ENCODE measurements at places on chromosomes 7 and 10. TPM values are rescaled to one million over a fixed set of nuclear protein-coding genes. Genes with fewer than 3 reads are reported as not detected.

CPA1 gene
- 1.6 TPM for polyA plus RNA-seq

JAKMIP3 gene
- polyA plus RNA-seq, result 0.42 TPM

GIMAP1 gene
- polyA plus RNA-seq, result 1.8 TPM

SORCS1 gene
- 3.2 TPM for polyA plus RNA-seq

ZMIZ2 gene
- 33.4 TPM for polyA plus RNA-seq

NAT16 gene
- not detected for polyA plus RNA-seq

NHLRC2 gene
- 10.9 TPM for polyA plus RNA-seq

HMX3 gene
- polyA plus RNA-seq, result not detected

DNA sequence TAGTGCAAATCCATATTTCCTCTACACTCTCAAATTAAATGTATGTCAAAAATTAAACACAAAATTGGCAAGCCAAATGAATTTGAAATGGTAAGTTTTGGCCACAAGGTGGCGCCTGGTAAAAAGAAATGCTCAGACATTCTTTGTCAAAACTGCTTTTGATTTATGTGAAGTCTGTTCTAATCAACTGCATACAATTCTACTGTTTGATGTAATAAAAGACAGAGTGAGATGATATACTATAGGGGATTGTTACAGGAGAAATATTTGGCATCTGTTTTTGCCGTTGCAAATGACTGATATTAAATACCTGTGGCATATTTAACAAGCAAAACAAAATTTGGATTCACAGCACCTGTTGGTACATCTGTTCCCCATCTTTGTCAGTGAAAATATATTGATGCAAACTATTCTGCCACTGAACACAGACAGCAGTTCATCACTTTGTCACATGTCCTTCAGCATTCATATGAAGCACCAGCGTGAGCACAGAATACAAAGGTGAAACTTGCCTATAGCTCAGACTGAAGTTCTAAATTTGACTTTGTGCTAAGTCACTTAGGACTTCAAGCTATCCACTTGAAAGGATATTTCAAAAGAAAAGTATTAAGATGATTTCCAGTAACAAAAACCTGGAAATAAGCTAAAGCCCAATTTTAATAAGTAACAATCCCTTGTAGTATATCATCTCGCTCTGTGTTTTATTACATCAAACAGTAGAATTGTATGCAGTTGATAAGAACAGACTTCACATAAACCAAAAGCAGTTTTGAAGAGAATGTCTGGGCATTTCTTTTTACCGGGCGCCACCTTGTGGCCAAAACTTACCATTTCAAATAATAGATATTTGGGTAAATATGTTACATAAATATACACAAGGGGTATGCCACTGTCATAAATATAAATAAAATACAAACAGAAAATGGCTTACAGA lies 10.2 kb upstream of the CH25H start:
- peak; percentile 64 for DNase-seq

DNA sequence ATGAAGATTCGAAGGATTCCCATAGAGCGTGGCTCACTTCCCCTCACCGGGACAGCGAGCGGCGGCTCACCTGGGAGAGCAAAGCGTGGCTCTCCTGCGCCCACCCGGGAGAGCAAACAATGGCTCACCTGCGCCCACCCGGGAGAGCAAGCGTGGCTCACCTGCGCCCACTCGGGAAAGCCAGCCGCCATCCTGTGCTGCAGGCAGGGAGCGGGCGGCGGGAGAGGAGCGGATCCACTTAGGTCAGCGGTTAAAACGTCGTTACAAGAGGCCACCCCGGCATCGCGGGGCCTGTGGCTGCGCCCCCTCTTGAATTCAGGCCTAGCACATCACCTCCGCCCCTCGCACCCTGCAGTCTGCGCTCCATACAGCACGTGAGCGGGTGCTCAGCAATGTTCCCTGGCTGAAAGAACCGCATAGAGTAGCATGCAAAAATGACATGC lies 461 bp upstream of the FIGNL1 start:
- DNase-seq, result no peak

DNA sequence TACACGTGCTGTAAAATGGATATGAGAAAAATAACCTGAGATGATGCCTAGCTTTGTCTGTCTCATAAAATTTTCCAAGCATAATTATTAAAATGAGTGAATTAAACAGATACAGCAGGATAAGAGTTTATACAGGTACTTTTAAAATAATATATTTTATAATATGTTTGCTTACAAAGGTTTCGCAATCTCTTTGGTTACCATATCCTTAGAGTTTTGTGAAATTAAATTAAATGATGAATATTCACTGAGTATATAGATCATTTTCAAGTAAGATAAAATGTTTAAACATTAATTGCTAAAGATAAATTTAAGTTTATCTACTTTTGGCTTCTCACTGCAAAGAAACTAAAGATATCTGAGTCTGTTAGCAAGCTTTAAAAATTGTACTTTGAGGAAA lies 11.4 kb downstream of the SHTN1 start:
- DNase-seq, result no peak

- no peak for DNase-seq
Observed at GRCh38 chr7:81140775-81141174, 221.9 kb upstream of the SEMA3C start.

- DNase-seq, result no peak
Observed at GRCh38 chr10:121049489-121049888, 198.3 kb downstream of the WDR11 start.

GRCh38 chr7:51141451-51142003 lies 175.1 kb downstream of the COBL start:
- peak; percentile 58 for DNase-seq

DNA sequence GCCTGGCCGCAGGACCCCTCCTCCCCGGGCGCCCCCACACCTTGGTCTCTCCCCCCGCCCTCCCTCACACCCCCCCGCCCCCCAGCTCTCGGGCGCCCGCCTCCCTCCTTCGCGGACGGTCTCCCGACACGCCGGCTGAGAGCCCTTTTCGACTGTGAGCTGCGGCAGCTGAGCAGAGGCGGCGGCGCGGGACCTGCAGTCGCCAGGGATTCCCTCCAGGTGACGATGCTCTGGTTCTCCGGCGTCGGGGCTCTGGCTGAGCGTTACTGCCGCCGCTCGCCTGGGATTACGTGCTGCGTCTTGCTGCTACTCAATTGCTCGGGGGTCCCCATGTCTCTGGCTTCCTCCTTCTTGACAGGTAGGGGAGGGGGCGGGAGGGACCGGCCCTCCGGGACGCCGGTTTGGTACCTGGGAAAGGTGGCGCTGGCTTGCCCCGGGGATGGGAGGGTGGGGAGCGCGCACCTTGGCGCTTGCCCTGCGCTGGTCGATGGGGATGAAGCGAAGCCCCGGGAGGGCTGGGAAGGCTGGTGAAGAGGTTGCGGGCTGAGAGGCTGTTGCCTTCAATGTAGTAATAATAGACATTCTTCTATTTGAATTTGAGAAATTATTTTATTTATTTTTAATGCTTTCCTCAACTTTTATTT lies at the start of gene BMPER:
BMPER (plus strand) TSS at position 151 of the 644 bp plus-strand sequence; CDS start at position 226, 75 bp downstream.
- DNase-seq, result peak; percentile 43

GRCh38 chr10:55233090-55233489 lies 432.1 kb upstream of the PCDH15 start:
- no peak for DNase-seq

GRCh38 chr10:2984682-2985081 lies 82.7 kb upstream of the PFKP start:
- DNase-seq, result no peak

- peak; percentile 32 for DNase-seq
Observed at GRCh38 chr10:81215498-81215897, 659.5 kb upstream of the NRG3 start.

DNA sequence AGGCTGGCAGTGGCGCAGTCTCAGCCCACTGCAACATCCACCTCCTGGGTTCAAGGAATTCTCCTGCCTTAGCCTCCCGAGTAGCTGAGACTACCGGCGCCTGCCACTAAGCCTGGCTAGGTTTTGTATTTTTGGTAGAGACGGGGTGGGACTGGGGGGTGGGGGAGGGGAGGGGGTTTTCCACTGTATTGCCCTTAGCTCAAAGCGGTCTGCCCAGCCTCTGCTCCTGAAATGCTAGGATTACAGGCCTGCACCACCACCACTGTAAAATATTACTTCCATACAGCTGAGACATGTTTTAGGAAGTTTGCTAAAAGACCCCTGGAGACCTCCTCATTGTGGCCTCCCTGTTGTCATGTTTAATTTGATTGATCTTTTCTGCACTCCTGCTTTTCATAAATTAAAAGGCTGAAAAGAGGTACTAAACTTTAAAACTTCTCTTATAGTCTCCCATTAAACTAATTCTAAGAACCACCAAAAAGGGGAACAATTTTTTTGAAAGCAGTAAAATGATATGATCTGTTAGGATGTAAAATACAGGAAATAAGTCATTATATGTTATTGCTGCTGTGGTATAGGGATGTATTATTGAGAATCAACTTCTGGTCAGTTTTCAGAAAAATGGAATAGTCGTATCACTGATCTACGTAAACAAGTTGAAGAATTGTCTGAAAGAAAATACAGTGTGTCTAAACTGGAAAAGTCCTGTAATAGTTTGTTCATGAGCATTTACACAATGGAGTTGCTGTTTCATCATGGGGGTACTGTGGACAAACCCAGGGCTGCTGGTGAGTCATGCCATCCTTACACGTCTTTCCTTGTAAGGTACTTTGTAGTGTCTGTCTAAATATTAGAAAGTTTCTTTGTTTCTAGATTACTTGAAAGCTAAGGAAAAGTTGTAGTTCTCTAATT lies 72.9 kb upstream of the TMEM248 start:
- no peak for DNase-seq

DNA sequence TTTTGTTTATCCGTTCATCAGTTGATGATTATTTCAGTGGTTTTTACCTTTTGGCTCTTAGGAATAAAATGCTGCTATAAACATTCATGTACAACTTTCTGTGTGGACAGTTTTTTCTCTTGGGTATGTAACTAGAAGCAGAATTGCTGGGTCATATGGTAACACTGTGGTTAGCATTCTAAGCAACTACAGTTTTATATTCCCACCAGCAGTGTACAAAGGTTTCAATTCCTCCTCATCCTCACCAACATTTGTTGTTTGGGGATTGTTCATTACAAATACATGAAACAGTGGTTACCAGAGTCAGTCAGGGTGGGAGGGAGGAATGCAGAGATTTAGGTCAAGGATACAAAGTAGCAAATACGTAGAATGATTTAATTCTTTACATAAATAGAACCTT lies 97.0 kb downstream of the NPSR1 start:
- DNase-seq, result no peak

- no peak for DNase-seq
Observed at GRCh38 chr10:119821182-119821581, 51.5 kb downstream of the MCMBP start.

DNA sequence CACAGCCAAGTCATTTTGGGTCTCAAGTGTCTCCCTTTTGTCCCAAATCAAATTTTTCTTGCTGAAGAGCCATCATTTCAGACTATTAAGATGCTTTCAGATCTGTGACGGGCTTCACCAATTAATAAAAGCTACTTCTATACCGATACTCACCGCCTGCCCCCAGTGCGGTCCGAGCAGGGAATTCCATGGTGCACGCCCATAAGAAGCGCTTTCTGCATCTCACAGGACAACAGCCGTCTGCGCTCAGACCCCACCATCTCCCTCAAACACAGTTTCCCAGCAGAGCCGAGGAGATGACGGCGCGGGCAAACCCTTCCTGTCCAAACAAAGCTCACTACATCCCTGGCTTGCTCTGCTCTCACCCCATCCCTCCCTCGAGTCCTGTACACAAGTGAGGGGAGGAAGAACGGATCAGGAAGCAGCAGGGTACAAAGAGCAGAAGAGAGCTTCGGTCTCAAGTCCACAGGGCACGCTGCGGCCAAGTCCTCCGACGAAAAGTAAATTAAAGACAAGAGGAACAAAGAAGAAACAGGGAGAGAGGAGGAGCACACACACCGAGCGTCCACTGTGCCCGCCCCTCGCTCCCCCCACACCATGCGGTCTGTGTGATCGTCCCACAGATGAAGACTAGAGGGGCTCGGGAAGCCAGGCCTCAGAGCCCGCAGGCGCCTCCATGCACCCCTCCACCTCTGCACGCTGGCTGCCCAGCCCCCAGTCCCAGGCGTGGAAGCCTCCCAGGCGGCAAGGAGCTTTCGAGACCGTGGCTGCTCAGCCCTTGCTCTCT lies 121.9 kb downstream of the MAD1L1 start:
- DNase-seq, result no peak

- DNase-seq, result no peak
Observed at GRCh38 chr7:27157702-27158431, 1.4 kb upstream of the HOXA7 start.

- DNase-seq, result peak; percentile 31
Observed at GRCh38 chr10:15367296-15368085, 3.6 kb downstream of the FAM171A1 start.

DNA sequence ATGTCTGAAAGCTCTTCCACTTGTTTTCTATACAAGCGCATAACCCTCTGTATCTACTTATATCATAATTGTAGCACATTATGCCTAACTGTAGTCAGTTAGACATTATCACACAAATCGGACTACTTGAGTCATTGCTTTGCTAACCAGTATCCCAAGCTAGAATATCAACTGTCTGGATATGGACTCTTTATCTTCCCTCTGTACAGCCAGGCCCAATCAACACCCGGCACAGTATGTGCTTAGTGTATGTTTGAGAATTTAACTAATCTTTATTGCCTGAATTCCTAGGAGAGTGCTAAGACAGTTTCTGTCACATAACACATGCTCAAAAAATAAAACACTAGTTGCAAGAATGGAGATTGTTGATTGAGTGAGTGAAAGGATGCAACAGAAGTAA lies 211.2 kb downstream of the ARL4A start:
- no peak for DNase-seq

DNA sequence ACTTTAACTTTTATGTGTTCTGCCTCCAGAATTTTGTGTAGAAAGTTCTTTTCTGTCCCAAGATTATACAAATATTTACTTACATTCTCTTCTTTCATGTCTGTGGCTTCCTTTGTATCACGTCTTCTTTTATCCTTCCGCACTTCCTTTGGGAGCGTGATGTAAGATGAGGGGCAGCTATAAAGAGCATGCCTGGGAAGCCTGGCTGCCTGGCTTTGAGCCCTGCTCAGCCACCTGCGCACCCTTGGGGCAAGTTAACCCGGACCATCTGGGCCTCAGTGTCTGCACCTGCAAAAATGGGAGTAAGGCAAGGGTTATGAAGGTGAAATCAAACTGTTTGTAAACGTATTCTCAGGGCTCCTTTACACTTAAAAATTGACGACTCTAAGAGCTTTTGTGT lies 25.2 kb downstream of the PALD1 start:
- DNase-seq, result no peak

DNA sequence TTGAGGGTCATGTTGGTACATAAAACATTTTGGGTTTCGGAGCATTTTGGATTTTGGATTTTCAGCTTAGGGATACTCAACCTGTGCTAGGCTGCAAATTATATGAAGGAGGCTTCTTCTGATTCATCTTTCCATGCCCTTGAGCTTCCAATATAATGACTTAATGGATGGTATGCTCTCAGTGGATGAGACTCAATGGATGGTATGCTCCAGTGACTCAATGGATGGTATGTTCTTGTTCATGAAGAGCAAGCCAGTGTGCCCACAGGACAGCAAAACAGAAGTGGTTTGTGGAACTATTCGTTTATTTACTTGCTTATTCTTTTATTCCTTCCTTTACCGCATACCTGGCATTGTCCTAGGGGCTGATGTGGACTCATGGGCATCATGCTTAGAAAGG lies 969.6 kb downstream of the LRMDA start:
- DNase-seq, result no peak

DNA sequence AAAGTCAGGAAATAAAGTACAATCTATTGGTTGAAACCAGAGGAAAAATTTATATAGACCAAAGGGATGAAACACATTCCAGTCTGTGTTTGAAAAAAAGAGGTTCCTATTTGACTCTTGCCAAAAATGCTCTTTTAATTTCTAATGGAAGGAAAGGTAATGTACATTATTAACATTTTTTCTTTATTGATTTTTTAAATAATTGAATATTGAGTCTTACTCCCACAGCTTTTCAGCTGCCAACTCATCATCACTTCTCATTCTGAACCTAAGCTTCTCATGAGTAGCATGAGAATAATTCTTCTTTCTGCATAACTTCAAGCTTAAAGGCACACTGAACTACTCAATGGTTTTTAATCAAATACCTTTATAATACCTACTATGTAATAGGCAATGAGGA lies 49.8 kb upstream of the FHIP2A start:
- no peak for DNase-seq
